IMR-90 (cell line): ENCODE measurements at places on chromosomes 6 and 20. TPM values are rescaled to one million over a fixed set of nuclear protein-coding genes. Genes with fewer than 3 reads are reported as not detected.

Gene GPLD1
- polyA plus RNA-seq: 0.05 and 0.11 TPM in 2 replicates

DNA sequence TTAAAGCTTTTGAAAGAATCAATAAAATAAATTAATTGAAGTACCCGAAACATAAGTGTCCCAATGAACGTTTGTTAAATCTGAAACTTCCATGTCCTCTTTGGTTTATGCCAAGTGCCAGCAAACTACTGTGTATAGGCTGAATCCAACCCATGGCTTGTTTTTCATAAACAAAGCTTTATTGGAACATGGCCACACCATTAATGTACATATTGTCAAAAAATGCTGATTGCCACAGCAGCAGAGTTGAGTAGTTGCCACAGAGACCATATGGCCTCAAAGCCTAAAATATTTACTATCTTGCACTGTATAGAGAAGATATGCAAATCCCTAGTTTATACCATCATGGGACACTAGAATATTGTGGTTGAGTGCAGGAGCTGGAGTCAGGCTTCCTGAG is 406.1 kb downstream of the MAFB start:
- no peaks in the 10 kb centered on the region for H3K27me3 ChIP-seq
- H3K27ac ChIP-seq: no peak overlapping the region
- no peak for DNase-seq
- no peaks in the 10 kb centered on the region for H3K36me3 ChIP-seq

DNA sequence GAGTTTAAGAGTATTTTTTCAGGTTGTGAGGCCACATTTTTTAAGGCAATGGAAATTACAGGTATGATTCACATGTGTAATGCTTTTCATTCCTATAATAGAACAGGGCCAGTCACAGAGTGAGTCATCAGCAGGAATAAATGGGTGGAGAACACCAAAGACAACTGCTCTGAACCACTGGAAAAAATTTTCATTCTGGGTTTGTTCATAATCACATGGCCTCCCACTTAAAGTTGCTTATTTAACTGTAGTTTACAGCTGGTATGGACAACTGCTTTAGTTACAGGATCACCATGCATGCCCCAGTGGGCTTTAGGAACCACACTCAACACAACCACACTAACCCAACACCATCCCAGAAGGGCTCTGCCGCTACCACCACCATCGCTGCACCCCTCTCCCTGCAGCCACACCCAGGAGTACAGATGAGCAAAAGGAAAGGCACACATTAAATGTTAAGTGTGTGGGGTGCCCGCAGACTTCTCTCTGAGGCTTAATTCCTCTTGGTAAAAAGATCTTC is 107.0 kb upstream of the DST start:
- peak overlapping the region; percentile 69 for H3K27ac ChIP-seq
- peak; percentile 89 for DNase-seq
- no peaks in the 10 kb centered on the region for H3K36me3 ChIP-seq
- H3K4me3 ChIP-seq: no peak overlapping the region
- H3K4me1 ChIP-seq: peaks cover 23% of the 10 kb centered on the region
- no peaks in the 10 kb centered on the region for H3K27me3 ChIP-seq

- H3K36me3 ChIP-seq: no peaks in the 10 kb centered on the region
- H3K4me1 ChIP-seq: no peaks in the 10 kb centered on the region
- H3K27ac ChIP-seq: no peak overlapping the region
- H3K27me3 ChIP-seq: no peaks in the 10 kb centered on the region
These were observed 36.8 kb downstream of the C6orf118 start for GRCh38 chr6:165272585-165272984.

DNA sequence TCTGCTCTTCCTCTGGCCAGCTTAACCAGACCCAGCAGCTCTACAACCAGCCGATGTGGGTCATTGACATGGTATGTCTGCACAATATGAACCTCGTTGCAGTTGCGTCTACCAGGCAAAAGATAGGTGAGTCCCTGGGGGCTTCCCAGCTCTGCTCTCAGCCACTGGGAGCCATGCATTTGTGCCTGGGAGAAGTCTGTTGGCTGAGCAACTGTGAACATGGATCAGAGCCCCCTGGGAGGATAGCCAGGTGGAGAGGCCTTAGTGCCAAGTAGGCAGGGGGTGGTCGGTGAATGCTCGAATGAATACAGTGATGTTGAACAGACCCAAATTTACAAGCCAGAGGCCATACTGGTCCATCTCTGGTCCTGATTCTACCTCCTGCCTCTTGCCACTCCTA is 30.6 kb downstream of the EFCAB8 start:
- peaks cover 2% of the 10 kb centered on the region; the same call in 1 of the 2 replicates for H3K27me3 ChIP-seq
- no peaks in the 10 kb centered on the region for H3K4me1 ChIP-seq
- no peak for DNase-seq
- no peaks in the 10 kb centered on the region for H3K36me3 ChIP-seq
- H3K4me3 ChIP-seq: no peak overlapping the region
- H3K27ac ChIP-seq: no peak overlapping the region

Gene PRDM13
- not detected in 2 replicates for polyA plus RNA-seq

Gene METTL24
- not detected in 2 replicates for polyA plus RNA-seq

Gene UST
- 6.6 and 7.7 TPM in 2 replicates for polyA plus RNA-seq

Gene TBCC
- polyA plus RNA-seq: 20.2 and 23.0 TPM in 2 replicates

DNA sequence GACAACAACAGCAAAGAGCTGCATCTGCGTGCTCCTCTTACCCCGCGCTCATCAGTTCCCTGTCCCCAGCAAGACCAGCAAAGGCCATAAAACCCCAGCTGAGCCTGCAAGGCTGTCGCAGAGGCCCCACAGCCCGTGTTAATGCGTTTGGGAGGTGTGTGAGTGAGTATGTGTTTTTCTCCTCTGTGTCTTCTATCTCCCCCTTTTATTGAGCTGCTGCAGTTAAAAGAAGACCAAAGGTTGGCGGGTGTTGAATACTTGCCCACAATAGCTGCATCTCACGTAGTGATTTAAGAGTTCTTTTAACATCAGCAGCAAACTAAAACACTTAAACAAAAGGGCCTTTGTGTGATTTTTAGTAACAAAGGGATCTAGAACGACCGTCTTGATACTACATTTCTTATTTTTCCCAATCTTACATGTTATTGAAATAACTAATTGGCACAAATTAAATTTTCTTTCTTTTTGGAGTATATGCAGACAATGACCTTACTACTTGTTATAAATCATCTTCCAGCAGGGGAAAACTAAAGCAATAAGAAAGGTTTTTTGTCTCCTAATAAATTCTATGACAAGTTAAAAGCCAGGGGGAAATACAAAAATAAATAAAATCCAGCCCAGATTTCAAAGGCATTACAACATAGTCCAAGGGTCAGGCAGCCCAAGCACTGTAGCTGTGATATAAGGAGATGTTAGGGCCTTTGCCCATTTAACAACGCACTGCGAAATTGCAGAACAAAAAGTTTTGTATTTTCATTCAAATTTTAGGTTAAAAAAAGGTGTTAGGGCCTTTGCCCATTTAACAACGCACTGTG is 27.2 kb upstream of the CNKSR3 start:
- H3K27me3 ChIP-seq: no peaks in the 10 kb centered on the region; the same call in 1 of the 2 replicates
- no peaks in the 10 kb centered on the region for H3K36me3 ChIP-seq
- no peak overlapping the region for H3K4me3 ChIP-seq

- no peak overlapping the region for H3K4me3 ChIP-seq
- H3K36me3 ChIP-seq: no peaks in the 10 kb centered on the region
- no peak for DNase-seq
These were observed 568.5 kb downstream of the UTRN start for GRCh38 chr6:144853603-144854002.

Gene GMDS
- 15.0 and 21.9 TPM in 2 replicates for polyA plus RNA-seq

Gene ASIP
- polyA plus RNA-seq: not detected in 2 replicates
